Suprapubic skin (tissue), 4 donors: ENCODE measurements at places on chromosomes 2 and 18. TPM values are rescaled to one million over a fixed set of nuclear protein-coding genes. Genes with fewer than 3 reads are reported as not detected.
A peak's percentile ranks its signal among the peaks of the same experiment; 100 is the strongest.

Gene CFC1
- total RNA-seq, result not detected

GRCh38 chr2:191976436-191976835 lies 129.5 kb upstream of the CAVIN2 start:
- no peak for DNase-seq

GRCh38 chr2:30997979-30998378 lies 140.3 kb downstream of the GALNT14 start:
- DNase-seq, result no peak

Gene TEX44
- not detected for total RNA-seq

- no peak for DNase-seq
Observed at GRCh38 chr18:68394705-68395104, 320.2 kb downstream of the TMX3 start.

DNA sequence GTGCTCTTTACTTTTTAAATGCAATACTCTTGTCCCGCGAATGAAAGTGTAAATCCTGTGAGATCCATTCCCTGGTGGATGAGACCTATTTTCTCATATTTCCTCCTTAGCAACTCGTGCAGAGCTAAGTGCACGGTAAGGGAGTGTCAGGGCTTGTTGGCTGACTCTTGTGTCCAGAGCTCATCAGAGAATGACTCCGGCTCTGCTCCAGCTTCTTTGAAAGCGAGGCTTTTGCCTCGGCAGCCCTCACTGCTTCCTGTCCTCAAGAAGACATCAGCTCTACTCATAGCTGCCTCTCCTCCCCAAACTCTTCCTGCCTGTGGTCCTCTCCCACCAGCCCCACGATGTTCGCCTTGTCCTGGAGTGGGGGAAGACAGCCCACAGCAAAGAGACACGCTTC lies 70.7 kb downstream of the LIPG start:
- peak; percentile 14 for DNase-seq

DNA sequence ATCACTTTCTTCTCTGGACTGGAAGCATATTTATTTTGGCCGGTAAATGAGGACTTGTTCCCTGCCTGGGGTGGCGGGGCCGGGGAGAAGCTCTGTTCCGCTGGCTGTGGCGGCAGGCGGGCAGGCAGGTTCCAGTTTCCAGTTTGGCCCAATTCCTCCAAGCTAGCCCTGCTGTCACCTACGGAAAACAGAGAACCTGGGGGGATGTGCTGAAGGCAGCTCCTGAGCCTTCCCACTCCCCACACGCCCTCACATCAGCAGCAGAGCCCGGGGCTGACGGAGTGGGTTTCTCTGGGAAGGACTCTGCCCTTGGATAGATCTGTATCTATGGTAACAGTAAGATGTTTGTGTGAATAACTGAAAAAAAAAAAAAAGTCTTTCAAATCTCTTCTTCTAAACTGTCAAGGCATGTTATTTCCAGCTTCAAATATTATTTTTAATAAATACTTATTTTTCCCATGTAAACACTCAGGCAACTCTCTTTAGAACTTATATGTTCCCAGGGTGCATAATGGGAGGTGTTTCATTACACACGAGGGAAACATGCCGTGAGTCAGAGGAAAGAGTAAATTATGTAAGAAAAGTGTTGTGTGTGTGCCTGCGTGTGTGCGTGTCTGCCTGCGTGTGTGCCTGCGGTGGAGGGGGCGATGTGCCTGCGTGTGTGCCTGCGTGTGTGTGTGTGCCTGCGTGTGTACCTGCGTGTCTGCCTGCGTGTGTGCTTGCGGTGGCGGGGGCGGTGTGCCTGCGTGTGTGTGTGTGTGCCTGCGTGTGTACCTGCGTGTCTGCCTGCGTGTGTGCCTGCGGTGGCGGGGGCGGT lies 116.1 kb upstream of the ZNF516 start:
- no peak for DNase-seq

Gene PROKR1
- not detected for total RNA-seq
